ENCODE measurements at places on chromosomes 3 and 15.

- no peak overlapping the region for H3K27ac ChIP-seq
- H3K4me1 ChIP-seq = no peaks in the 10 kb centered on the region
- H3K4me3 ChIP-seq = no peak overlapping the region
- no peaks in the 10 kb centered on the region for H3K27me3 ChIP-seq
Measured at GRCh38 chr3:177860184-177860583, 662.9 kb upstream of the TBL1XR1 start.

DNA sequence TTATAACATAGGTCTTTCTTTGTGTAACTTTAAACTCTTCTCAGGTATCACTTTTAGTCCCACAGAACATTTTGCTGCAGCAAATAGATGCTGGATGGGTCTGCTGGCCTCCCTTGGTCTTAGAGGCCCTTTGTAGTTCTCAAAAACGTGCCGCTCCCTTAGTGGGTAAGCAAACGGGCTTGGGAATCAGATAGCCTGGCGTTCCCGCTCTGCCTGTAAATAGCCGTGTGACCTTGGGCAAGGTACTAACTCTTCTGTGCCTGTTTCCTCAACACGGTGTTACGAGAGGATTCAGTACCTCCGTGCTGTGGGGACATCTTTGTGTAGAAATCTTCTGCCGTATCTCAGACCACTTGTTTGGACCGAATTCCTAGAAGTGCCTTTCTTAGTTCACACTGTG is 64.4 kb downstream of the DNAJB8 start:
- no peaks in the 10 kb centered on the region for H3K27me3 ChIP-seq
- H3K27ac ChIP-seq = no peak overlapping the region
- H3K4me3 ChIP-seq = no peak overlapping the region

DNA sequence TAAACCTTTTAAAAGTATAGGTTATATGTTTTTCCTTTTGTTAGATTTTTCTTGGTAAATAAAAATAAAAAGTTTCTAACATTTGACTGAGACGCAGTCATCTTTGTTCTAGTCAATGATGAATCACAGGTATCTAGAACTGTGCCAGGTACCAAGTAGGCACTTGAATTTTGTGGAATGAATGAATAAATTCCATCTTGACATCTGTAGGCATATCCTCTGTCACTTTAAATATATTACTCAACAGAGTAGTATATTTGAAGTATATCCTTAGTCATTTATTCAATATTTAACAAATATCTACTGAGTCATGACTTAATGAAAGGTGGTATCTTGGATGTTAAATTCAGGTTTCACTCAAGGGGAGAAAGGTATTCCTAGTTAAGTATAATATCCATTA is 828.4 kb downstream of the TUSC7 start:
- DNase-seq = no peak
- no peak overlapping the region for H3K4me3 ChIP-seq
- H3K27me3 ChIP-seq = no peaks in the 10 kb centered on the region
- no peak overlapping the region for H3K27ac ChIP-seq

- H3K27ac ChIP-seq = peak overlapping the region; percentile 44
- H3K27me3 ChIP-seq = no peaks in the 10 kb centered on the region
- peak; percentile 31 for DNase-seq
- H3K36me3 ChIP-seq = no peaks in the 10 kb centered on the region
- peak overlapping the region; percentile 23 for H3K4me3 ChIP-seq
Measured at GRCh38 chr15:90059208-90059985, 42.9 kb downstream of the IDH2 start.

DNA sequence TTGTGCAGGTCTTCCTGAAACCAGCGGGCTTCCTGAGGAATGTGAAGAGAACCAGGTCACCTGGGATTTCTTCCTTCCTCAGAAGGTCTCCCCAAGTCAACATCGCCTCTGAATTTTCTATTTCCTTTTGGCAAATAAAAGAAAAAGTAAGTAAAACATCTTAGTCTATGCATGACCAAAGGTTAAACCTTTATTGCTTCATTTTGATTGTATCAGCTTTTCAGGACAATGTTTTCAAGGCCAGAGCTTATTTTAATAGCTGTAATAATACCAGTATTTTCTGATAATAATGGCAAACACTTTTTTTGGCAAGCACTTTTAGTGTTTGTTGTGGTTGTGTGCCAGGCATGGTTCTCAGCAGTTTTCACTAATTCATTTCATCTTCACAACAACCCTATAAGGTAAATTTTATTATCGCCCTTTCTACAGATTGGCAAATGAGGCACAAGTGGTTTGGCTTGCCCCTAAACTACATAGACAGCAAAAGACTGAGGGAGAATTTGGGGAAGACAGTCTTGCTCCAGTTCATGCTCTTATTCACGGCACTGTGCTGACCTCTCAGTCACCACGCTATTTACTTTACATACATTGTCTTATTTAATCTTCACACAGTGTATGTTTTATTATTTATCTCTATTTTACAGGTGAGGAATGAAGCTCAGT is 110.4 kb downstream of the RPL22L1 start:
- no peak overlapping the region for H3K4me3 ChIP-seq
- no peak for DNase-seq
- H3K27ac ChIP-seq = no peak overlapping the region
- no peaks in the 10 kb centered on the region for H3K27me3 ChIP-seq
- H3K36me3 ChIP-seq = no peaks in the 10 kb centered on the region
- H3K4me1 ChIP-seq = peaks cover 8% of the 10 kb centered on the region

- H3K4me3 ChIP-seq = no peak overlapping the region
- no peak overlapping the region for H3K27ac ChIP-seq
- no peaks in the 10 kb centered on the region for H3K36me3 ChIP-seq
- no peaks in the 10 kb centered on the region for H3K27me3 ChIP-seq
- DNase-seq = no peak
- H3K4me1 ChIP-seq = no peaks in the 10 kb centered on the region
Measured at GRCh38 chr3:62873761-62874710, 1.2 kb downstream of the CADPS start.

DNA sequence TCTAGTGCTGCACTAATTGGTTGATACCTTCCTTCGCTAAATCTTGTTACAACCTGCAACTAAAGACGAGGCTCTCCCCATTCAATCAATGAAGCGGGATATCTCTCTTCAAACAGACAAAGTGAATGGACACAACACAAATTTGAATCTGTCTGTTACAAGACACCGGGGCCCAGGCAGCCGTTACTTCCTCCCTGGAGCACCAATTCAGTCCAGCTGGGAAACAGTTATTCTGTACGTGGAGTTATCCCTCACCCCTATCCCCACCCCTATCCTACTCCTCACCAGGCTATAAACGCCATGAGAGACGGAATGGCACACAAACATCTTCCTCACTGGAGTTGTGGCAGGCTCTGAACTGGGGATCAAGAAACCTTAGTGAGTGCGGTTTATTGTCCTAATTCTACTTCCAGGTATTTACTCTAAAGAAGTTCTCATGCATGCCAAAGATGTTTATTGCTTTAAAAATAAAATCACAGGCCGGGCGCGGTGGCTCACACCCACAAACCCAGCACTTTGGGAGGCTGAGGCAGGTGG is 181.8 kb downstream of the FOXP1 start:
- no peak overlapping the region for H3K4me3 ChIP-seq
- H3K27ac ChIP-seq = peak overlapping the region; percentile 51
- DNase-seq = no peak
- H3K36me3 ChIP-seq = no peaks in the 10 kb centered on the region
- peaks cover 67% of the 10 kb centered on the region for H3K4me1 ChIP-seq

DNA sequence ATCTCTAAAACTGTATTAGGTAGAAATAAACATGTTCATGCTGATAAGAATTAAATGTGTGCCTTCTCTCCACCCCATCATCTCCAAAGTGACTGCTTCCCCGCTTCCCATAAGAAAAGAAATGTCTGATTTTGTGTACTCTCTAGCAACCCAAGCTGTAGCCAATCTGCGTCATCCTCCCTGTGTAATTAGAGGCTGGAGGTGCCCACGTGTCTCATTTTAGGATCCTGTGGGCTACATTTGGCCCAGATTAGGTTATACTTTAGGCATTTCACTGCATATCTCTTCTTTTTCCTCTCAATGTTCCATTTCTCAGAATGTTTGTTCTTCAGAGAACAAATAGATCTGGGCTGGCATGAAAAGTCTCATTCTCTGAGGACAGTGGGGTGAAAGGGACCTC is 19.3 kb upstream of the ZNF148 start:
- H3K27me3 ChIP-seq = no peaks in the 10 kb centered on the region
- no peak overlapping the region for H3K27ac ChIP-seq
- no peaks in the 10 kb centered on the region for H3K36me3 ChIP-seq
- H3K4me1 ChIP-seq = peaks cover 25% of the 10 kb centered on the region
- peak; percentile 30 for DNase-seq
- 0 out of 2 replicates have a peak overlapping the region, but pooled peaks have one; percentile 18 for H3K4me3 ChIP-seq

GRCh38 chr3:54988838-54989630 is 61.2 kb upstream of the LRTM1 start:
- H3K4me1 ChIP-seq = no peaks in the 10 kb centered on the region
- no peaks in the 10 kb centered on the region for H3K27me3 ChIP-seq
- no peak for DNase-seq
- no peaks in the 10 kb centered on the region for H3K36me3 ChIP-seq
